ENCODE measurements at places on chromosomes 1 and 21.
A peak's percentile ranks its signal among the peaks of the same experiment; 100 is the strongest.

DNA sequence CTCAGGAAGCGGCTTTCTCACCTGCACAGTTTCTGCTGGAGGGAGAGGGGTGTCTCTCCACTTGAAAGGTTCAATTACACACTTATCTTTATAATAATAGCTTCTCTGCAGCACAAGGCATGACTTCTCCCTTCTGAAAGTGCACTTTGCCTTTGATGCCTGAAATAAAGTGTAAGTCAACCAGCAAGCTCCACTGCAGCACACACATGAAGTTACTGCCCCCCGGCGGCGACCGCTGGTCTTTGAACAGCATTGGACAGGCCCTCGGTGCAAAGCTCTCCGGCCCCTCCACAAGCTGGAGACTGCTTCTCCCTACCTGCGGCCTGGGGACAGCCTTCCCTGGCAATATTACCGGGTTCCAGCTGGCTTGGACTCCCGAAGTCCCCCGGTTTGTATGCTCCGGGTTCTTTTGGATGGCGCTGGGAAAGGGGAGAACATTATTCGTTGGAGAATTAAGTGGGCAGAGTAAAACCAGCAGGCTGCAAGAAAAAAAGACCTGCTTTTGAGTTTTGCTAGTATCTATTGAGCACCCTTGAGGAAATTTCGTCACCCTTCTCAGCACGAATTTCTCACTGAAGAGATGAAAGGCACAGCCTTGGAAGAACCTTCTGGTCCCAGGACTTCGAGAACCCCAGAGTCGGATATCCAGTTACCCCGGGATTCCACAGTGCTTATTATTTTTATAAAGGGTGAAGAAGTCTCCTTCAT is 11.8 kb downstream of the RCAN1 start:
- DNase-seq = peak; percentile 90

GRCh38 chr1:198942466-198942865 is 303.6 kb downstream of the PTPRC start:
- no peak for DNase-seq

GRCh38 chr1:9233241-9233941 is 1.2 kb upstream of the H6PD start:
- no peak for DNase-seq

GRCh38 chr1:154584267-154584994 is 16.9 kb downstream of the CHRNB2 start:
- DNase-seq = no peak

- DNase-seq = no peak
Measured at GRCh38 chr1:22821027-22821426, 110.4 kb downstream of the EPHB2 start.

GRCh38 chr1:241612533-241613477 is 27.4 kb downstream of the CHML start:
- no peak for DNase-seq

DNA sequence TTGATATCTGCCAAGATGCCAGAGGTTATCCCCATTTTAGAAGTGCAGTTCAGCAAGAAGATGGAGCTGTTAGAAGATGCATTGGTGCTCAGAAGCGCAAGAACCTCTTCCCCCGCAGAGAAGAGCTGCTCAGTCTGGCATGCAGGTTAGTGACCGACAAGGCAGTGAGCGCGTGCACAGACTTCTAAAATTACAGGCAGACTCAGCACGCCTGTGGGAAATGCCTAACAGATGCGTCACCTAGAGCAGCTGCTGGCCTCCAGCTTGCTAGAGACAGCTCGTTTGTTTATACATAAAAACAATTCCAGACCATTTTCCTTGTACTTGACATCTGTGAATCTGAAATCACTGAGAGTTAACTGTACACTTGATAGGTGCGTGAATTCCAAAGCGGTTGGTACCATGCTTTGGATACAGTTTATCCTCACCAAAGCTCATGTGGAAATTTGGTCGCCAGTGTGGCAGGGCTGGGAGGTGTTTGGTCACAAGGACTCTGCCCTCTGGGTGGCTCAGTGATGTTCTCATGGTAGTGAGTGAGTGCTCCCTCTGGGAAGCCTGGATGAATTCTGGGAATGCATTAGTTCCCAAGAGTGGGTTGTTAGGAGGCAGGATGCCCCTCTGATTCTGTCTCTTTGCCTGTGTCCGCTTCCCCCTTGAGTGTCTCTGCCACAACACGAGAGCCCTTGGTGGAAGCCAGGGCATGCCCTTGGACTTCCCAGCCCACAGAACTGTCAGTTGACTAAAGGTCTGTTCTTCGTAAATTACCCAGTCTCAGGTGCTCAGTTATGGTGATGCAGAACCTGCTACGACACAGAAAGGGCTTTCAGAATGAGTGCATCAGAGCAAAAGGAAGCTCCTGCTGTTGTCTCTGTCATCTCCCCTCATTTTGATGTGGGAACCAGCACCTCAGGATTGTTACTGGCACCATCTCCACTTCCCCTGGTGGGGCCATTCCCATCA is 24.4 kb downstream of the SNAP47 start:
- no peak for DNase-seq

DNA sequence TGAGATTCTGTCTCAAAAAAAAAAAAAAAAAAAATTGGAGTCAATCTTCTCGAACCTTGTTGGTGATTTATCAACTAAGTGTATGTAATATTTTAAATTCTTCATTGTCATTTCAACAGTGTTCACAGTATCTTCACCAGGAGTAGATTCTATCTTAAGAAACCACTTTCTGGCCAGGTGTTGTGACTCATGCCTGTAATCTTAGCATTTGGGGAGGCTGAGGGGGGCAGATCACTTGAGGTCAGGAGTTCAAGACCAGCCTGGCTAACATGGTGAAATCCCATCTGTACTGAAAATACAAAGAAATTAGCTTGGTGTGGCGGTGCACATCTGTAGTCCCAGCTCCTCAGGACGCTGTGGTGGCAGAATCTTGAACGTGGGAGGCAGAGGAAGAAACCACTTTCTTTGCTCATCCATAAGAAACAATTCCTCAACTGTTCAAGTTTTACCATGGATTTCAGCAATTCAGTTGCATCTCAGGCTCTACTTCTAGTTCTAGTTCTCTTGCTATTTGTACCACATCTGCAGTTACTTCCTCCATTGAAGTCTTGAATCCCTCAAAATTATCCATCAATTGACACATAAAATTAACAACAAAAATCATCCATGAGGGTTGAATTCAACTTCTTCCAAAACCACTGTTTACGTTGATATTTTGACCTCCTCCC is 30.4 kb upstream of the EYA3 start:
- no peak for DNase-seq

DNA sequence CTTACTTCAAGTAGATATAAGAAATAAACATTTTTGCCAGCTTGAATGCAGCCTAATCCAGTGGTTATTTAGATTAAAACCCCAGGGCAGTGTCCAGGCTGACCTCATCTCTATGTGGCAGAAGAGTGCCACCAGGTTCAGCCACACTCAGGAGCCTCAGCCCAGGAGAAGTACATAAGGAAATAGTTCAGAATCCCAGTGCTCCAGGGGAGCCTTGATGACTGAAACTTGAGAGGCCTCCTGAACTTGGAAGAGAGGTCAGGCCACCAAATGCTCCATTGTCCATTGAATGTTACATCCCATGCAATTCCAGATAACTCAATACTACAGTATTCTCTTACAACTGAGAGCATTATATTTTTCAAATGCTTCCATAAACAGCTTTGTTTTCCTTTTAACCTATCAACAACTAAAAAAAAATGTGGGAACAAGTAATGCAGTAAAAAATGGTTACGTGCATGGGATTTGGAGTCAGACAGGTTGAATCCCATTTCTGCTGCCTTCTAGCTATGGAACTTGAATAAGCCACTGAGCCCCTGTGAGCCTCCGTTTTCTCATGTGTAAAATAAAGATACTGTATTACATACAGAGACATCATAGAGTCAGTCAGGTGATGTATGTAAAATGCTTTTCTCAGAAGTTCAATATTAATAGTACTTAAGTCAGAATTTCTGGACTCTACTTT is 248.0 kb downstream of the PLPP3 start:
- DNase-seq = no peak

GRCh38 chr1:93446837-93447451 is 974 bp upstream of the FNBP1L start:
- peak; percentile 95 for DNase-seq

DNA sequence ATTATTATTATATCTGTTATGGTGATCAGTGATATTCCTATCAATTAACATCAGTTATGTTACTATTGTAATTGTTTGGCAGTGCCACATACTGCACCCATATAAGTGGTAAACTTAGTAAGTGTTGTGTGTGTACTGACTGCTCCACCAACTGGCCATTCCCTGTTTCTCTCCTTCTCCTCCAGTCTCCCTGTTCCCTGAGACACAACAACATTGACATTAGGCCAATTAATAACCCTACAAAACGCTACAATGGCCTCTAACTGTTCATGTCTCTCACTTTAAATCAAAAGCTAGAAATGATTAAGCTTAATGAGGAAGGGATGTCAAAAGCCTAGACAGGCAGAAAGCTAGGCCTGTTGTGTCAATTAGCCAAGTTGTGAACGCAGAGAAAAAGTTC is 6.6 kb upstream of the THRAP3 start:
- no peak for DNase-seq

- DNase-seq = no peak
Measured at GRCh38 chr1:201745023-201745422, 83.9 kb upstream of the IPO9 start.

- no peak for DNase-seq
Measured at GRCh38 chr1:218604217-218604616, 259.1 kb downstream of the TGFB2 start.

DNA sequence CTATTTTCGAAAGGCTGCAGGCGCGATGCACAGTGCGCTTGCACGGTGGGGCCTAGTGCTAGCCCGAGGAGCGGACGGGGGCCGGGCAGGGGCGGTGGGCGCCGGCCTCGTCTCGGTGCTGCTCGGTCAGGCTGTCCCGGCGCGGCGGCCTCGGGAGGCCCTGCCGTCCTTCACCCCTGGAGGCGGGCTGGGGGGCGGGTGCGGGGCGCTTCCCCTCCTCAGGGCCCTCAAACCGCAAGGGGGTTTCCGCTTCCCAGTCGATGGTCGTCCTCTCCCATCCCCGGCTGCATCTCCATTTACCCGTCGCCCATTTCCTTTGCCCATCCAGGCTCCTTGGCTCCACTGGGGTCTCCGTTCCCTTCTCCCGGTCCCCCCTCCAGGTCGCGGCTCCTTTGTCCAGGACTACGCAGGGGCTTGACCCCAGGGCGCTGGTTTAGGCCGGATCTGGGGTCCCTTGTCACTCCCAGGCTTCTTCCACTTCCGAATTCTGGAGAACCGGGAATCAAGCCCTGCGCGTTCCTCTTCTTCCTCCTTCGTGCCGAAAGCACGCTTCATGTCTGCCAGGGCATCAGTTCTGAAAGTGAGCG is 196.3 kb upstream of the LMO4 start:
- no peak for DNase-seq

GRCh38 chr1:37892151-37893047 is 33.0 kb upstream of the MTF1 start:
- DNase-seq = no peak

DNA sequence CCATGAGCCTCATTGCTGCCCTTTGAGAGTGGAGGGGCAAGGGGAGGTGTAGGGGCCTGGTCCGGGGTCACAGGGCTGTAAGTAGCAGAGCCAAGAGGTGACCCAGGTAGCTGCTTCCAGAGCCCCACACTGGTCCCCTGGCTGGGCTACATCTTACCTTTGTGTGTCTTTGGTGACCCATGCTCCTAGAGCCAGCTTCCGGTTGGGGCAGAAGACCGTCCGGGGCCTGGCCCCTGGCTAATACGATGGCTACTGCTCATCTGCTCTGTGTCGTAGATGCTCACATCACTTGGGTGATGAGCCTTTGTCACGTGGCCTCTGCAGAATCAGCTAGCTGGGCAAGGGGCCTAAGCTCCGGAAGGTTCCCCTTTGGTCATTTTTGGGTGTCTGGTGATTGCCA is 20.6 kb downstream of the ABCG1 start:
- no peak for DNase-seq
